ENCODE measurements at places on chromosomes 3 and 15. TPM values are rescaled to one million over a fixed set of nuclear protein-coding genes. Genes with fewer than 3 reads are reported as not detected.

DNA sequence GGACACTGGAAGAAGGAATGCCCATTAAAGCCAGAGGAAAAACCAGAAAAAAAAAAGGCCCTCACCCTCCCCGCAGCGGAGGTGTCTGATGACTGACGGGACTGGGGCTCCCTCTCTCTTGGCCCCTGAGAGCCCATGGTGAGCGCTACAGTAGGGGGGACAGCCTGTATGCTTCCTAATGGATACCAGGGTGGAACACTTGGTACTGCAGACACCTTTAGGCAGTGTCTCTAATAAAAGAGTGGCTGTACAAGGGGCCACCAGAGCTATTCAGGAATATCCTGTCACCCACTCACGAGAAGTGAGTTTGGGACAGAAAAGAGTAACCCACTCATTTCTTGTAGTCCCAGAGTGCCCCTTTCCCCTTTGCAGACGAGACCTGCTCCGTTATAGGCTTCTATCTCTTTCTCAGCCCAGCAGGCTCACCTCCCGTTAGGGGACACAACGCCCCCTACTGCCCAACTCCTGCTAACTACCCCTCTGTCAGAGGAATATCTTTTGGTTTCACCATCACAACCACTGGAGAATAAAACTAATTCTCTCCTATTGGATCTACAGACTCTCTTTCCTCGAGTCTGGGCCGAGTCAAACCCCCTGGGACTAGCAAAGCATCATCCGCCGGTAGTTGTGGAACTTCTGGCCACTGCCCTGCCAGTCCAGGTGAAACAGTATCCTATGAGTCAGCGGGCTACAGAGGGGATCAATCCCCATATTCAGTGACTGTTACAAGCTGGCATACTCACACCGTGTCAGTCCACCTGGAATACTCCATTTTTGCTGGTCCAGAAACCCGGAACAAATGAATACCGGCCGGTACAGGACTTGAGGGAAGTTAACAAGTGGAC is 40.8 kb downstream of the ZBTB11 start:
- H3K36me3 ChIP-seq: no peaks in the 10 kb centered on the region
- peak overlapping the region; percentile 25 for H3K4me3 ChIP-seq
- no peak for DNase-seq
- H3K4me1 ChIP-seq: no peaks in the 10 kb centered on the region

GRCh38 chr3:77919244-77919643 is 879.3 kb downstream of the ROBO2 start:
- H3K36me3 ChIP-seq: no peaks in the 10 kb centered on the region
- no peak for DNase-seq
- H3K27me3 ChIP-seq: no peaks in the 10 kb centered on the region
- no peaks in the 10 kb centered on the region for H3K4me1 ChIP-seq

GRCh38 chr15:66864871-66865281 is 162.8 kb downstream of the SMAD6 start:
- no peak overlapping the region for H3K27ac ChIP-seq
- no peaks in the 10 kb centered on the region for H3K4me1 ChIP-seq
- H3K27me3 ChIP-seq: no peaks in the 10 kb centered on the region
- no peak overlapping the region for H3K4me3 ChIP-seq
- H3K36me3 ChIP-seq: no peaks in the 10 kb centered on the region

DNA sequence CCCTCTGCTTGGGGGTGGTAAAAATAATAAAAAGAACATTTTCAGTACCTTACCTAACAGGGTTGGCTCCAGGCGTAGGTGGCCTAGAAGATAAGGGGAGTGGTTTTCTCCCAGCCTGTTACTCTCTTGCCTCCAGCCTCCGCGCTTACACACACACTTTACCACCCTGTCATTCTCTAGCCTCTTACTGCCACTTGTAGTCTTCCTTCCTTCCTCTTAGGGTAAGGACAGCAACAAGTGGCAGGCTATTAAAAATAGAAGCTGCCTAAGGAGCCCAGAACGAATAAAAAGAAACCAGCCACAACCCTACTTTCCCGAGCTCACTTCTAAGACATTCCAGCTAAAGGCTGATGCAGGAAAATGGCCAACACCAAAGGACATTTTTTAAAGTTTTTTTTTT is 9.6 kb upstream of the LIPH start:
- H3K27me3 ChIP-seq: no peaks in the 10 kb centered on the region
- H3K36me3 ChIP-seq: no peaks in the 10 kb centered on the region
- H3K27ac ChIP-seq: no peak overlapping the region
- H3K4me1 ChIP-seq: no peaks in the 10 kb centered on the region

GRCh38 chr3:180961087-180961486 is 28.4 kb downstream of the DNAJC19 start:
- no peak overlapping the region for H3K27ac ChIP-seq
- no peaks in the 10 kb centered on the region for H3K27me3 ChIP-seq
- peaks cover 33% of the 10 kb centered on the region for H3K36me3 ChIP-seq
- H3K4me3 ChIP-seq: no peak overlapping the region

DNA sequence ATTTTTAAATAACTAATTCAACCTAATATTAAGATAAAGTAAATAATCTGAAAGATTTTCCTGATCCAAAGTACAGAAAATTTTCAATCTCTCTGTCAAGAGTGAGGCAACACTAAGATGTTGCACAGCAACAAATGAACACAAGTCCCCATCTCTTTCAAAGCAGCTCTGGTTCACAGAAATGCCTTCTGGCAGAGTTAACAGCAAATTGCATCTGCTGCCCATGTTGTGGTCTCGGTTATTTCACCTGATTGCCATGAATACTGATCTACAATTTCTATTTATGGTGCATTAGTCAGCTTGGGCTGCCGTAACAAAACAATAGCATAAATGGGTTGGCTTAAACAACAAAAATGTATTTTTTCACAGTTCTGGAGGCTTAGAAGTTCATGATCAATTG is 167.3 kb downstream of the BCHE start:
- no peaks in the 10 kb centered on the region for H3K4me1 ChIP-seq
- H3K27ac ChIP-seq: no peak overlapping the region
- no peaks in the 10 kb centered on the region for H3K36me3 ChIP-seq
- H3K4me3 ChIP-seq: no peak overlapping the region
- no peak for DNase-seq

- peak overlapping the region; percentile 89 for H3K27ac ChIP-seq
- no peaks in the 10 kb centered on the region for H3K27me3 ChIP-seq
- H3K4me3 ChIP-seq: no peak overlapping the region
- no peaks in the 10 kb centered on the region for H3K36me3 ChIP-seq
- no peak for DNase-seq
These were observed 217.7 kb downstream of the ATP8B4 start for GRCh38 chr15:49901321-49901720.

DNA sequence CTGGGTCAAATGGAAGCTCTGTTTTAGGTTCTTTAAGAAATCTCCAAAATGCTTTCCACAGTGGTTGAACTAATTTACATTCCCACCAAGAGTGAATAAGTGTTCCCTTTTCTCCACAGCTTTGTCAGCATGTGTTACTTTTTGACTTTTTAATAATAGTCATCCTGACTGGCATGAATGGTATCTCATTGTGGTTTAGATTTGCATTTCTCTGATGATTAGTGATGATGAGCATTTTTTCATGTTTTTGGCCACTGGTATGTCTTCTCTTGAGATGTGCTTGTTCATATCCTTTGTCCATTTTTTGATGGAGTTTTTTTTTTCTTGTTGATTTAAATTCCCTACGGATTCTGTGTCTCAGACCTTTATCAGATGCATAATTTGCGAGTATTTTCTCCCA is 745.0 kb upstream of the BCHE start:
- H3K4me3 ChIP-seq: no peak overlapping the region
- no peak for DNase-seq
- no peaks in the 10 kb centered on the region for H3K4me1 ChIP-seq
- no peak overlapping the region for H3K27ac ChIP-seq
- H3K36me3 ChIP-seq: no peaks in the 10 kb centered on the region

DNA sequence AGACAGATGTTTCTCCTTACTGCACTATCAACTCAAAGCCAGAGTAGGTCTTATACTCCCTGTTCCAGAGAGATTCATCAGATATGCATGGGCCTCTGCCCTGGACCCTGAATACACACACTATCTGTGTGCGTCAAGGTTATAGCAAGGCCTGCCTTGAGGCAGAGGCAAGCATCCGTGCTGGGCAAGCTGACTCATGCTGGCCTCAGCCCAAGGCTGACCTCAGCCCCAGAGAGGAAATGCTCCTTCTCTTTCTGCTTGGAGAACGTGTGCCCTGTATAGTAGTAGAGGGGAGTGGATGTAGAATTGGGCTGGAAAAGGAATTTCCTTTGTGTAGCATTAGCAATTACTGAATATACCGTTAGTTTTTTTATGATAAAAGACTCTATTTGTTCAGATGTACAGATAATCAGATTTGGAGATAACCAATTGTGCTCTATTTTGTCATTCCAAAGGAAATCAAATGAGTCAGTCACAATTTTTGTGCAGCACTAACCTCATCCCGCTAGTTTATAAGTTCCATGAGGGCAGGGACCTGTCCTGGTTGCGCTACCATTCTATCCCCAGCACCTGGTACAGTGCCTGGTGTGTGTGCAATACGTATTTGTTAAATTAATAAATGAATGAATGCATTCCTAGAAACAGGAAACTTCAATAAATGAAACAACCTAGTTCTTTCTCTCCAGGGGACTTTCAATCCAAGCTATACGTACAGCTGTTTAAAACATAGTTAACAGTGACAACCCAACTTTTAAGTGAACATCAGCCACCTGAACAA is 13.3 kb upstream of the PAQR9 start:
- no peak overlapping the region for H3K4me3 ChIP-seq
- H3K27me3 ChIP-seq: no peaks in the 10 kb centered on the region
- H3K4me1 ChIP-seq: no peaks in the 10 kb centered on the region
- no peaks in the 10 kb centered on the region for H3K36me3 ChIP-seq

- H3K27ac ChIP-seq: no peak overlapping the region
- no peaks in the 10 kb centered on the region for H3K27me3 ChIP-seq
- no peaks in the 10 kb centered on the region for H3K4me1 ChIP-seq
- no peak overlapping the region for H3K4me3 ChIP-seq
- H3K36me3 ChIP-seq: no peaks in the 10 kb centered on the region
These were observed 174.2 kb upstream of the FRMD4B start for GRCh38 chr3:69560116-69560515.

- no peak overlapping the region for H3K27ac ChIP-seq
- peaks cover 36% of the 10 kb centered on the region for H3K4me1 ChIP-seq
- no peak for DNase-seq
- no peak overlapping the region for H3K4me3 ChIP-seq
These were observed 3.5 kb downstream of the SLITRK3 start for GRCh38 chr3:165192610-165193192.

- DNase-seq: no peak
- no peaks in the 10 kb centered on the region for H3K4me1 ChIP-seq
- H3K27ac ChIP-seq: no peak overlapping the region
- no peak overlapping the region for H3K4me3 ChIP-seq
- H3K36me3 ChIP-seq: no peaks in the 10 kb centered on the region
- no peaks in the 10 kb centered on the region for H3K27me3 ChIP-seq
These were observed 17.7 kb downstream of the ZNF662 start for GRCh38 chr3:42923606-42924005.

DNA sequence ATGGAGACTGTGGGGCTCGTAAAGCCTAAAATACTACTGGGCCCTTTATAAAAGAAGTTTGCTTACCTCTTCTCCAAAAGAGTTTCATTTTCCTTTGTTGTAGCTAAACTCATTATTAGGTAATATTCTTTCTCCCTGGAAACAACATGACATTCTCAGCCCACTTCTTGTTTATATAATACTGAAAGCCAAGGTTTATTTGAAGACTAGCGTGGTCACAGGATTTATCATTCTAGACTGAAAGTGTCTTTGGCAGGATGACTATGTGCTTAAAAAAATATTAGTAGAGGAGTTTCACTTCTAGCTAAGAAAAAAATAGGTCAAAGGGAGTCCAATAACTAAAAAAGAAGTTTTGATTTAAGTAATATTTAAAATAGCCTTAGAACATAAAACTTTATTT is 1085.2 kb upstream of the CADM2 start:
- H3K4me1 ChIP-seq: no peaks in the 10 kb centered on the region
- no peak overlapping the region for H3K27ac ChIP-seq
- no peaks in the 10 kb centered on the region for H3K27me3 ChIP-seq
- no peak overlapping the region for H3K4me3 ChIP-seq

GRCh38 chr3:49671291-49672288 is 2.6 kb upstream of the APEH start:
- H3K27me3 ChIP-seq: no peaks in the 10 kb centered on the region
- peaks cover 16% of the 10 kb centered on the region for H3K4me1 ChIP-seq
- DNase-seq: no peak
- H3K4me3 ChIP-seq: no peak overlapping the region
- H3K36me3 ChIP-seq: peaks cover 9% of the 10 kb centered on the region
- no peak overlapping the region for H3K27ac ChIP-seq

The FBXO22 gene
- 14.7 TPM for total RNA-seq

The NUDT16 gene
- 21.7 TPM for total RNA-seq

The RPL35A gene
- total RNA-seq: 520 TPM

The SLC25A36 gene
- 149 TPM for total RNA-seq

The SKOR1 gene
- total RNA-seq: 0.78 TPM

The SERPINI2 gene
- total RNA-seq: not detected

The TTLL13 gene
- not detected for total RNA-seq
